Activated naive CD8-positive, alpha-beta T cell treated with anti-CD3 and anti-CD28 coated beads, Interleukin-2, amount 50 U/mL, for 16 hours (primary cell): ENCODE measurements at places on chromosomes 2 and 18.
A peak's percentile ranks its signal among the peaks of the same experiment; 100 is the strongest.

DNA sequence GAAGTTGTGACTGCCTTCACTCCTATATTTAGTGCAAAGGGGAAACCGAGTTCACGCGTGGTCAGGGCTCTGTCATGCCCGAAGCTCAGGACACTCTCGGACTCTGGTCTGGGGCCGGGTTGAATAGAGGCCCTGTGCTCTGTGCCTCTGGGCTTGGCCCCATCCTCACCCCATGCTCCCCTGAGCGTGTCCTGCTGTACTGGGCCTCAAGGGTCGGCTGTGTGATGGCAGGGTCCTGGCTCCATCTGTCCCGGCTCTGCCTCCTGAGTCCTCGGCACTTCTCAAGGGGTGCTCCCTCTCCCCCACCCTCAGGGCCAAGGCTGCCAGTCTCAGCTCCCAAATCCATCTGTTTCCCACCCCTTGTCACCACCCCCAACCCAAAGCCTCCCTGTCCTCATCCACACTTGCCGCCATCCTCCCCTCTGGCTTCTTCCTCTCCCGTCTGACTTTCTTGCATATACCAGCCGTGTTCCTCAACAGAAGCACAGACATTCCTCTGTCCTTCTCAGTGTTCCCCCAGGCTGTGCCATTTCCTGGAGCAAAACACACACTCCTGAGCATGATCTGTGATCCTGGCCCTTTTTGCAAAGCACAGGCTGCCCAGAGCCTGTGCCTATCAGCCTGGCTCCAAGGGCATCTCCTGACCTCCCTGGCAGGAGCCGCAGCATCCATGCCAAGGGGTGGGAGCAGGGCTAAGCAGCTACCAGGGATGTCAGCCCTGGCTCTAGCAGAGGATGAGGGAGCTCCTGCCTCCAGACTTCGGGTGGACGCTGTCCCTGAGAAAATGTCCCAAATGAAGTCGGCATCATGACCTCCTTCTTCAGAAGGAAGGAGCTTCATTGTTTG lies 64.2 kb upstream of the OTOS start:
- no peak for DNase-seq

DNA sequence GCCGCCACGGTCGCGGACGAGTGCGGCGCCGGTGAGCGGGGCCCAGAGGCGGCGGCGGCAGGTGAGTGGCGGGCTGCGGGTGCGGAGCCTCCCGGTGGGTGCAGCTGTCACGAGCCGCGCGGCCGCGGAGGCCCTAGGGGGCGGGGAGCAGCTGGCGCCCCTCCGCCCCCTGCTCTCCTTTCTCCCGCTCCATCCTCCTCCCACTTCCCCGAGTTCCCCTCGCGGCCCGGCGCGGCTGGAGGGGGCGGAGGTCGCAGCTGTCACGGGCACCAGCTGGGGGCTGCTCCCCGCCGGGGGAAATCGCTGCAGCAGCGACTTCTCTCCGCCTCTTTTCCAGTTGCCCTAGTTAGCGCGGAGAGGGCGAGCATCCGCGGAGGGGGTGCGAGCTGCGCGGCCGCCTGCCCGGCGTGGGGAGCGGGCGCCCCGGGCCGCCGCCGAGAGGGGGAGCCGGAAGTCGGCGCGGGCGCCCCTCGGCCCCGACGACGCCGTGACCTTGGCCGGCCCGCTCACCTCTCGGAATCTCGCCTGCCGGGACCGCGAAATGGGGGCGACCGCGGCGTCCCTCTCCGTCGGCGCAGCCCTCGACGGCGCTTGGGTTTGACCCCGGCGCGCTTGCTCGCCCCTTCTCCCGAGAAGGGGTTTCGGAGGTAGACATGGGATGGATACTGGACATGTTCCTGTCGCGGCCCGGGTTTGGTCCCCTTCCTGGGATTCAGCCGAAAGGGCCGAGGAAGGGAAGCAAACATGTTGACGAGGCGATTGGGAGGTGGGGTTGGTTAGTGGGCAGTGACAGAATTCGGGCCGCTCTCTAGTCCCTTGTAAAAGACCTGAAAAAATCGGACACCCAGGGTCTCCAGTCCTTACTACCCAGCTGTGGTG lies 727 bp downstream of the NCOA1 start:
- peak; percentile 15 for DNase-seq

- DNase-seq, result no peak
These were observed 63.2 kb downstream of the UGGT1 start for GRCh38 chr2:128154225-128154624.

DNA sequence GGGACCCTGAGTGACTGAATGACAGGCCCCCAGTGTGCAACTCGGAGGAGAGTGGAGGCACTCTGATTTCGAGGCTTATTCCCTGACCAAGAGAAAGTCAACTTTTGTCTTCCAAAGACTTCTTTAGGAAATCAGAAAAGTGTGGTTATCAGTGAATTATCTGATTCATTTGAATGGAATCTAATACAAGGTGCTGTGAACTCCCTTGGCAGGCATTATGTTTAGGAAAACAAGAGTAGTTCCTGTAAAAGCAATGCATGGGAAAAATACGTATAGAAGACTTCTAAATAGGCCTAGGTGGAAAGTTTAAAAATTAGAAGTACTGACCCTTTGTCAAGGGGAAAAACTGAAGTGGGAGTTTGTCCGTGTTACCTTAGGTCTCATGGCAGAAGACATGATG lies 269.4 kb downstream of the GBX2 start:
- DNase-seq, result no peak

- no peak for DNase-seq
These were observed 273.6 kb downstream of the HRH4 start for GRCh38 chr18:24734058-24734457.

DNA sequence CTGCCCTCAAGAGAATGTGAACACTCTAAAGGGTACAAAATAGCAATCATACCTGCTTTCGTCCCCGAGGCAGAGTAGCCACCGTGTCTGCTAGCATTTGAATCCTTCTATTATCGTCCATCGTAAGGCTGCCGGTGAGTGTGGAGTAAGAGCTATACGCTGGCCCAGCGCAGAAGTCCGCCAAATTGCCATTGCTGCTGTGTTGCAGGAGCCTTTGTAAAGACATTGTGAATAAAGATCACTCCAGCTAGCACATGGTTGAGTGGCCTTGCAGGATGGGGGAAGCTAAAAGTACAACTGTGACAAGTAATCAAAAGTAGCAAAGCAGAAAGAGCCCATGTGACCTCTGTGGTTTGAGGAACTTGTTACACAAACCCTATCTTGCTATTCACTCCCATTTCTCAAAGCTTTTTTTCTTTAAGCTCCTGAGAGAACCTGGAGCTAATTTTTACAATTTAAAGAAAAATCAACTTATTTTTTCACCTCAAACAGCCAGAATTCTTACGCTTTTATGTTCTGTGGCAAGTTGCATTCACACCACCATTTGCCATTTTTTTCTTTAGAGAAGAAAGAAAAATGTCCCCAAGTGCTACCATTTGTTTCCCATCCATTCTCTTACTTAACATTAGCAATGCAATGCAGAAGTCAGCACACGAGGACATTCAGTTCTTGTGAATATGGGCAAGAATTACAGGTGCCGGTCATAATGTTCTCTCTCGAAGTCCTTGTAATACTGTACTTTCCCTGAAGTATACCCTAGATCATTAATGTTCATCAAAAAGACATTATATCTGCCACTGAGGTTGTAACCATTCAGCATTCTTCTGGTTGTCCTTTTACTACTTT lies at the start of gene CYTIP:
TSS of gene CYTIP (minus strand) at position 295 of the 846 bp plus-strand sequence. CDS start at position 226, 69 bp downstream.
- no peak for DNase-seq

GRCh38 chr2:60884800-60885199 lies 3.4 kb downstream of the REL start:
- no peak for DNase-seq

DNA sequence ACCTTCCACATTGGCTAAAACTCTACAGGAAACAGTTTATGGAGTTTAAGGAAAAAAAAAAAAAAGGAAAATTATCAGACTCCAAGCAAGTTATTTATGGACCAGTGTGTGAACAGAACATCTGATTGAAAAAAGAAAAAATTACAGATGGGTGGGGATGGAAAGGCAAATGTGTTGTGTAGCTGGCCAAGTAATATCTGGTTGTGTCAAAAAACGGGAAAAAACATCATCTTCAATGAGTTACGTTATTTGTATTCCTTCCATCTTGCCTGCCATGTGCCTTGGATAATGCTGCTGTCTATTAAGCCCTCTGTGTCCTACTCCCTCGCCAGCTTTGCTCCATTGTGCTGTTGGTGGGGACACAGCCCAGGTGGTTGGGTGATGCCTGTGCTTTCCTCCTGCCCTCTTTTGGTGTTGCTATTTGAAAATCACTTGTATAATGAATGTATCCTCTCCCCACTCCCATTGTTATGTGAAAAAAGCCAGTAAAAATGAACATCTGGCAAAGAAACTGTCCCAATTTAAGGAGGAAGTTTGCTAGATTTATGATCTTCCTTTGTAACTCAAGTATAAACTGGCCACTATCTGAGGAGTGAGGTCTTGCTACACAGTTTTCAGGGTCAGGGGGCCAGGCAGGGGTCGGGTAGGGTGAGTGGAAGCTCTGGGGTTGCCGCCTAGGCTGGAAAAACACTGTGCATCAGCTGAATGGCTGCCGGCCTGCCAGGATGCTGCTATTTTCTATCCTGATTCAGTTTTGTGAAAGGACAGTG lies 155.9 kb downstream of the FMNL2 start:
- no peak for DNase-seq

DNA sequence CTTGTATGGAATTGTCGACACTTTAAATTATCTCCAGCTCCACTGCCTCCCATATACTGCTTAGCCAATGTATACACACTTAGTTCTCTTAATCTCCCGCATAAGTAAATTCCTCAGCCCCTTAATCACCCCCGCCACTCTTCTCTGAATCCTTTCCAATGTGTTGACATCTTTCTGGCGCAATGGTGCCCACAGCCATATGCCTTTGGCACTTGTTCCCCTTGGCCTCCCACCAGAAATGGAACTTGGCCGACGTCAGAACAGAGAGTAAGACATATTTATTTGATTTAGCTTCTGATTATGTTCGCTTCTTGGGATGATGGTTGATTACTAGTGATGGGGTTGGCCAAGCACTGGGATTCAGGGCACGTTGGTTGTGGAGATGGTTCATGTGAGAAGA lies 1089.3 kb upstream of the CELF4 start:
- DNase-seq, result no peak
